ENCODE measurements at places on chromosomes 1 and 21. TPM values are rescaled to one million over a fixed set of nuclear protein-coding genes. Genes with fewer than 3 reads are reported as not detected.

- no peaks in the 10 kb centered on the region for H3K36me3 ChIP-seq
- no peaks in the 10 kb centered on the region for H3K27me3 ChIP-seq
- H3K4me3 ChIP-seq = no peak overlapping the region
- no peaks in the 10 kb centered on the region for H3K4me1 ChIP-seq
Measured at GRCh38 chr1:67078291-67078690, 24.3 kb upstream of the SLC35D1 start.

DNA sequence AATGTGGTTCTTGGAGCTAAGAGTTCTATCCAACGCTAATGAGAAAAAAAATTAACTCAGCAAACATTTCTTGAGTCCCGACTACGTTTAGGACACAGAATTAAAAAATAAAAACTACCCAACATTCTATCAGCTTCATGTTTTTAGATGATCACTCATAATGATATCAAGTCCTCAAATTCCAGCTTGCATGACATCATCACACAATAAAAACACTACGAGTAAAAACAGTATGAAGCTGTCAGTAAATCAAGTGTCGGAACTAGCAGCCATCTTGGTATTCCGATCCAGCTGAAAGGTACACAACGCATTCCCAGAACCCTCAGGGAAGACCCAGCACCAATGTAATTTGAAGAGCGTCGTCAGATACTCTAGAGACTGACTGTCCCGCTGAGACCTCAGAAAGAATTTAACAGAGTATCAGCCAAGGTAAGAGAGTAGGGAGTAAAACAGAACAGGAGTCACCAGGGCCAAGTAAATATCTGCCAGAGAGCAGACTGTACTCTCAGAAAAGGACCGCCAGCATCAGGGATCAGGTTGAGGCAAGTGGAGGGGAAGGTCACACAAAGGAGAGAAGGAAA lies 57.0 kb downstream of the NRIP1 start:
- H3K4me3 ChIP-seq = no peak overlapping the region
- H3K27me3 ChIP-seq = no peaks in the 10 kb centered on the region
- no peaks in the 10 kb centered on the region for H3K36me3 ChIP-seq

- no peak for DNase-seq
- H3K27ac ChIP-seq = no peak overlapping the region
- peaks cover 6% of the 10 kb centered on the region for H3K4me1 ChIP-seq
- no peak overlapping the region for H3K4me3 ChIP-seq
- H3K27me3 ChIP-seq = no peaks in the 10 kb centered on the region
Measured at GRCh38 chr1:116554924-116555323, 15.9 kb downstream of the CD58 start.

GRCh38 chr1:154448331-154448811 lies 43.2 kb downstream of the IL6R start:
- no peak for DNase-seq
- no peak overlapping the region for H3K27ac ChIP-seq
- H3K4me3 ChIP-seq = no peak overlapping the region
- H3K27me3 ChIP-seq = no peaks in the 10 kb centered on the region
- no peaks in the 10 kb centered on the region for H3K36me3 ChIP-seq

- no peak overlapping the region for H3K27ac ChIP-seq
- H3K36me3 ChIP-seq = no peaks in the 10 kb centered on the region
- no peaks in the 10 kb centered on the region for H3K27me3 ChIP-seq
- DNase-seq = no peak
Measured at GRCh38 chr1:184163674-184164465, 112.3 kb downstream of the TSEN15 start.

DNA sequence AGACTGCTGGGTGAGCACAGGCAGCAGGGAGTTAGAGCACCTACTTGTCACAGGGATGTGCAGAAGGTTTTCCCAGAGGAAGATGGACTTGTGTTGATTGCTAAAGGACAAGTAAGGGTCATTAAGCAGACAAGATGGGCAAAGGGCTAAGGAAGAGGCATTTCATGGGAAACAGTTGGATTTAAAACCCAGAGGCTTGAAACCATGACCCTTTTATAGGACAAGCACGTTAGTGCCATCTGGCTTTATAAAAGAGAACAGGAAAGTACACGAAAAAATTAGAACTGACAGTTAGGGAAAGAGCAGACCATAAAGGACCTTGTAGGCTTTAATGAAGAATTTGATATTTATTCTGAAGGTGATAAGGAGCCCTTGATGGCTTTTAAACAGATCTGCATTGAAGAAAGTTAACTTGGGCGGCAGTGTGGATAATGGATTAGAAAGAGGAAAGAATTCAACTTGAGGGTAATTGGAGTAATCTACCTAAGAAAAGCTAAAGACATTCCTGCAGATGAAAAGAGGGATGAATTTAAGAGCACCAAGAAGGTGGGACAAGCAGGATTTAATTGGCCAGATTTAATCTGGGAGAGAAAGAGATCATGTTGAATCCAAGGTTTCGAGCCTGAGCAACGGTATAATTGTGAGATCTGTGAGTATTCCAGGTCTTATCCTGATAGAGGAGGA lies 68.6 kb downstream of the ZC3H11B start:
- no peak overlapping the region for H3K27ac ChIP-seq
- H3K27me3 ChIP-seq = no peaks in the 10 kb centered on the region
- no peak for DNase-seq
- H3K4me1 ChIP-seq = peaks cover 2% of the 10 kb centered on the region

GRCh38 chr1:196464480-196464941 lies 143.7 kb downstream of the KCNT2 start:
- H3K27me3 ChIP-seq = no peaks in the 10 kb centered on the region
- no peaks in the 10 kb centered on the region for H3K36me3 ChIP-seq
- H3K4me1 ChIP-seq = no peaks in the 10 kb centered on the region
- H3K4me3 ChIP-seq = no peak overlapping the region

DNA sequence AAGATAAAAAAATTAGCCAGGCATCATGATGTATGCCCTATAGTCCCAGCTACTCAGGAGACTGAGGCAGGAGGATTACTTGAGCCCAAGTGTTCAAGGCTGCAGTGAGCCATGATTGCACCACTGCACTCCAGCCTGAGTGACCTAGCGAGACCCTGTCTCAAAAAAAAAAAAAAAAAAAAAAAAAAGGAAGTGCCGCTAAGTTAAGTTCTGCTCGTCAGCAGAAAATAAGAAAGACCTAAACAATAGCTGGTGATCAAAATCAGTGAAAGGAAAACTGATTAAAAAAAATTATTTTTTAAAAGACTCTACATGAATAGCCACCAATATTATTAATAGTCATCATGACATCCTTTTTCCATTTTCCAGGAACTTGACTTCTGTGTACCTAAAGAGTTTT lies 44.2 kb upstream of the MTR start:
- no peaks in the 10 kb centered on the region for H3K27me3 ChIP-seq
- H3K4me1 ChIP-seq = no peaks in the 10 kb centered on the region
- no peaks in the 10 kb centered on the region for H3K36me3 ChIP-seq
- no peak overlapping the region for H3K27ac ChIP-seq
- no peak for DNase-seq
- H3K4me3 ChIP-seq = no peak overlapping the region

- H3K36me3 ChIP-seq = no peaks in the 10 kb centered on the region
- no peak for DNase-seq
- no peak overlapping the region for H3K27ac ChIP-seq
- no peak overlapping the region for H3K4me3 ChIP-seq
- peaks cover 2% of the 10 kb centered on the region for H3K4me1 ChIP-seq
Measured at GRCh38 chr1:84704872-84705417, 14.7 kb upstream of the SSX2IP start.

DNA sequence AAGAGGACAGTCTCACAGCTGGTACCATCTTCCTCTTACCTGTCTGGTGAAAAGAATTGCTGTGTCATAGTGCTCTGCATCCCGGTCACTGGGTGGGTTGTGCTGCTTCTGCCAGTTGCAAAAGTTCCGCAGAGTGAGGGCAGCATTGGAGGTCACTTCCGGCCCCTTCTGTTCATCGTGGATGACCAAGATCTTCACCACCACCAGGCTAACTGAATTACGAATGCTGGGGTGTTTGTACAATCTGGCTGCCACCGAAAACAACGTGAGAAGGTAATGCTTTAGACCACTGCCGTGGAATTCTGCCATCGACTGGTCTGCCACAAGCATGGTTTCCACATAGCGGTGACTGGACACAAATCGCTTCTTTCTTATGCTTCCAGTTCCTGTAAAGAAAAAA lies 2.9 kb downstream of the ADAMTS1 start:
- 0 out of 2 replicates have a peak, but pooled peaks cover 4% of the 10 kb centered on the region for H3K4me1 ChIP-seq
- no peak for DNase-seq
- H3K27me3 ChIP-seq = no peaks in the 10 kb centered on the region
- H3K27ac ChIP-seq = no peak overlapping the region
- peak overlapping the region; percentile 83 for H3K4me3 ChIP-seq

DNA sequence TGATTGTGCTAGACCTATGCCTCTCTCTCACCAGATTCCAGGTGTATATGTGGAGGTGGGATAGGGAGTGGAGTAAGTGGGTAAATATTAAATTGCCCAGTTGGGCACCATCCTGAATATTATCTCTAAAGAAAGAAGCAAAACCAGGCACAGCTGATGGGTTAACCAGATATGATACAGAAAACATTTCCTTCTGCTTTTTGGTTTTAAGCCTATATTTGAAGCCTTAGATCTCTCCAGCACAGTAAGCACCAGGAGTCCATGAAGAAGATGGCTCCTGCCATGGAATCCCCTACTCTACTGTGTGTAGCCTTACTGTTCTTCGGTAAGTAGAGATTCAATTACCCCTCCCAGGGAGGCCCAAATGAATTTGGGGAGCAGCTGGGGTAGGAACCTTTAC lies at the start of gene FCER1A:
Gene FCER1A (plus strand): TSS at position 242 of the 400 bp plus-strand sequence. CDS start 29 bp downstream, at position 271.
- no peaks in the 10 kb centered on the region for H3K4me1 ChIP-seq
- H3K27ac ChIP-seq = no peak within 1 kb of the TSS
- no peak within 1 kb of the TSS for H3K4me3 ChIP-seq
- no peaks in the 10 kb centered on the region for H3K27me3 ChIP-seq
- H3K36me3 ChIP-seq = peaks cover 4% of the 10 kb centered on the region

Gene CFAP74
- total RNA-seq = 0.28 TPM

DNA sequence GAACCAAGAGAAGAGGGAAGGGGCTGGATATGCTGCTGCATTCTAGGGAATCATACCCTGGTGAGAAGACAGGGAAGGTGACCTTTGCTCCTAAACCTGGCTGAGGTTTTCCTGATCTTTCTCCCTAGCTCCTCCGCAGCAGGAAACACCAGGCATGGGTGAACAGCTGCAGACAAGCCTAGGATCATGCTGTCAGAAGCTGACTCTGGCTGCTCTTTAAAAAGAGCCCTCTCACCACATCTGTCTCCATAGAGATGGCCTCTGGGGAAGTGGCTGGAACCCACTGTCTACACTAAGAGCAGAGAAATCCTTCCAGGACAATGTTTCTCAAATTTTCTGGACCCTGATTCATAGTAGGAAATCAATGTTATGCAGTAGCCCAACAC lies 57.6 kb downstream of the CD34 start:
- no peak overlapping the region for H3K27ac ChIP-seq
- H3K27me3 ChIP-seq = no peaks in the 10 kb centered on the region
- H3K4me3 ChIP-seq = no peak overlapping the region
- H3K4me1 ChIP-seq = no peaks in the 10 kb centered on the region

Gene YTHDF2
- 196 TPM for total RNA-seq

DNA sequence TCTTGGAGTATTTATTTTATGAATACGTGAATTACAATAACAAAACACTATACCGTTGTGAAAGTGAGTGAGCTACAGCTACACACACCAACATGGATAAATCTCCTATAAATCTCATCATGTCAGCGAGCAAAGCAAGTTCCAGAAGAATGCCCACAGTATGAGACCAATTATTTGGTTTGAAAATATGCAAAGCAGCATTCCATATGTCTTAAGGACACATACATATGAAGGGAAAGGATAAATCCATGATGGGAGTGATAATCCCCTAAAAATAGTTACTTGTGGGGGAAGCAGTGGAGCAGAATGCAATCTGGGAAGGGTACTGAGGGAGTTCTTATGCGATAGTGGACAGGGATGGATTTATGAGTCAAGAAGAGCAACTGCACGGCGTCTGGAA lies 261.3 kb downstream of the DISC1 start:
- H3K36me3 ChIP-seq = 0 out of 3 replicates have a peak, but pooled peaks cover 2% of the 10 kb centered on the region
- no peak overlapping the region for H3K4me3 ChIP-seq
- no peak overlapping the region for H3K27ac ChIP-seq

Gene TSTD1
- total RNA-seq = 77.0 TPM

DNA sequence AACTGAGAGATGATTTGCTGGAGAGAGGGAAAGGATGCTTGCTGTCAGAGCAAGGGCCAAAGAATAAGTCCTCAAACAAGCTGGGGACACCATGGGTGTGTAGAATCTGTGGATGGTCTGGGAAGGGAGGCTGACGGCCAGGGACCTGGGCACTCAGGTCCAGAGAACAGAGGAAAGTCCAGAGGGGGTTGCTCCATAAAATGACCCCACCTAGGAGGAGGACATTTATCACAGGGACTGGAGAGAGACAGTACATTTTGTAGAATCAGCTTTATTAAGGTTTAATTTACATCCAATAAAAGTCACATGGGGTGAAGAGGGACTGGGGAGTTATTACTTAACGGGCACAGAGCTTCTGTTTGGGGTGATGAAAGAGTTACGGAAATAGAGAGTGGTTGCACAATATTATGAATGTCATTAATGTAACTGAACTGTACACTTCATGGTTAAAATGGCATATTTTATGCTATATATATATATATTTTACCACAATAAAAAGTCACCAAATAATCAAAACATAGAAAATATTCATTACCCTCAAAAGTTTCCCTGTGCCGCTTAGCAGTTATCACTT lies 73.0 kb upstream of the ABCD3 start:
- H3K27ac ChIP-seq = no peak overlapping the region
- no peak overlapping the region for H3K4me3 ChIP-seq
- no peaks in the 10 kb centered on the region for H3K27me3 ChIP-seq
- H3K4me1 ChIP-seq = no peaks in the 10 kb centered on the region
- no peak for DNase-seq

- no peak for DNase-seq
- no peaks in the 10 kb centered on the region for H3K27me3 ChIP-seq
- no peaks in the 10 kb centered on the region for H3K4me1 ChIP-seq
- H3K36me3 ChIP-seq = no peaks in the 10 kb centered on the region
- H3K4me3 ChIP-seq = no peak overlapping the region
Measured at GRCh38 chr1:111399792-111400610, 27.5 kb downstream of the OVGP1 start.

Gene LORICRIN
- not detected for total RNA-seq

GRCh38 chr1:162912061-162912667 lies 51.2 kb upstream of the CCDC190 start:
- H3K4me3 ChIP-seq = no peak overlapping the region
- peaks cover 6% of the 10 kb centered on the region for H3K36me3 ChIP-seq
- H3K27ac ChIP-seq = no peak overlapping the region
- H3K4me1 ChIP-seq = no peaks in the 10 kb centered on the region
- H3K27me3 ChIP-seq = no peaks in the 10 kb centered on the region

- no peaks in the 10 kb centered on the region for H3K36me3 ChIP-seq
- no peak for DNase-seq
- H3K27me3 ChIP-seq = no peaks in the 10 kb centered on the region
- H3K27ac ChIP-seq = no peak overlapping the region
- H3K4me1 ChIP-seq = no peaks in the 10 kb centered on the region
- no peak overlapping the region for H3K4me3 ChIP-seq
Measured at GRCh38 chr1:56780826-56781225, 38.4 kb downstream of the FYB2 start.

Gene TNNT2
- total RNA-seq = 8.6 TPM

Measured in H9 (cell line).